ENCODE measurements at places on chromosomes 4 and X.

DNA sequence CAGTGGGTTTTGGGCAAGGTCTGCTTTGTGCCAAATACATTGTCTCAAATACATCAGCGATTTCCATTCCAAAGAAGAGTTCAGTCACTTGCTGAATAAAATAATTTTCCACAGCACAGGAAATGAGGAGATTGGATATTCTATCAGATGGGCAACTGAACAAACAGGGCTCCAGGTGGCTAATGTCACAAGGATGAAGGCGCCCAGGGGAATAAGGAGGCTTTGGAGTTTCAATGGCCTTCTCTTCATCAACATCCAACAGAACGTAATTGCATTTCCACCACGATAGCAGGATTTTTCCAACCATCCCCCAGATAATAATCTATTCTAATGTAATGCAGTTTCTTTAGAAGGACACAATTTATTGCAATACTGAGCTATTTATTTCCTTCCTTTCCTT lies 104.7 kb upstream of the KLHL13 start:
- DNase-seq, result no peak

DNA sequence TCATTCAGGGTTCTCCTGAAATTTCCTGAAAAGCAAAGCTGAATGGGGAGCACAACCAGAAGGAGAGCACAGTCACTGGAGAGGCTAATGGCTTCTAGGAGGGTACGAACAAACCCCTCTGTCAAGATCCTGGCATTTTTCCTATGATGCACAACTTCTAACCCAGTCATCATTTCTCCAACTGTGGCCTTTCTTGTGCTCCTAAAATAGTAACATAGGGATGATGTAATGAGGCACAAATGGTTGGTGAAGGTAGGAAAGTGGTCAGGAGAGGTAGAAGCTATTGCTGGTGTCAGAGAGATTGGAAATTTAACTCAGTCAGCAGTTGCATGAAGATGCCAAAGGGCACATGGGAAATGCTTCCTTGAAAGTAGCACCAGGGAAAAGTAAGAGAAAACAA lies 52.7 kb downstream of the SLC10A7 start:
- no peak for DNase-seq

DNA sequence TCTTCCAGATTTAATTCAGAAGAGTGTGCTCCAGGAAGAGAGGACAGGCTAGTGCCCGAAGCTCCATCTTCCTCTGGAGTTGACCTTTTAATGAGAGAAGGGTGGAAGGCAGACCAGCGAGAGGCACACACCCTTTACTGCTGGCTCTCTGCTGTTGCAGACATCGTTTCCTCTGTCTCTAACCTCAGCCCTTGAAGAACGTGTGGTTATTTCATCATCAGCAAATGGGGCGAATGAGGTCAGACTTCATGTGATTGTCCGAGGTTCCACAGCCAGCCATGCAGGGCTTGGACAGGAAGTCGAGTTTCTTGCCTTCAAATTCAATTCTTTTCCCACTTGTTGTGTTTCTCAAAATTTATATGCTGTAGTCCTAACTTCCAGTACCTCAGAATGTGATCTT lies 155.2 kb upstream of the MSX1 start:
- DNase-seq, result peak; percentile 86

DNA sequence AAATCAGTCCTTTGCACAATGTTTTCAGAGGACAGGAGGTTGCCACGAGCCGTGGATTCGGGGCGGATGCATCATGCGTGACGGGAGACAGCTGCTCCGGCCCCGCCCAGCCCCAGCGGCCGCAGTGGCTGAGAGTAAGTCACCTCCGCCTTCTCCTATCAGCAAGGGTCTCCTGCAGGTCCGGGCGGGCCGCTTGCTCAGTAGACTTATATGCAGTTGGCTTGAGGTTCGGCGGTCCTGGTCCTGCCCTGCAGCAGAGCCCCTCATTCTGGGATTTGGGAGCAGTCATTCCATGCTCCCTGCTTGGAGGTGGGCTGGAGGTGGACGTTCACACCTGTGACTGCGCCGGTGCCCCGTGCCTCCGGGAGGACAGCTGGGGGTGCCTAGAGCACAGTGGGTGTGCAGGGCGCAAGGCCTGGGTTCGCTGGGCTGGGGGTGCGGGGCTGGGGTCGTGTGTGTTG lies 86.3 kb upstream of the ADRA2C start:
- no peak for DNase-seq

DNA sequence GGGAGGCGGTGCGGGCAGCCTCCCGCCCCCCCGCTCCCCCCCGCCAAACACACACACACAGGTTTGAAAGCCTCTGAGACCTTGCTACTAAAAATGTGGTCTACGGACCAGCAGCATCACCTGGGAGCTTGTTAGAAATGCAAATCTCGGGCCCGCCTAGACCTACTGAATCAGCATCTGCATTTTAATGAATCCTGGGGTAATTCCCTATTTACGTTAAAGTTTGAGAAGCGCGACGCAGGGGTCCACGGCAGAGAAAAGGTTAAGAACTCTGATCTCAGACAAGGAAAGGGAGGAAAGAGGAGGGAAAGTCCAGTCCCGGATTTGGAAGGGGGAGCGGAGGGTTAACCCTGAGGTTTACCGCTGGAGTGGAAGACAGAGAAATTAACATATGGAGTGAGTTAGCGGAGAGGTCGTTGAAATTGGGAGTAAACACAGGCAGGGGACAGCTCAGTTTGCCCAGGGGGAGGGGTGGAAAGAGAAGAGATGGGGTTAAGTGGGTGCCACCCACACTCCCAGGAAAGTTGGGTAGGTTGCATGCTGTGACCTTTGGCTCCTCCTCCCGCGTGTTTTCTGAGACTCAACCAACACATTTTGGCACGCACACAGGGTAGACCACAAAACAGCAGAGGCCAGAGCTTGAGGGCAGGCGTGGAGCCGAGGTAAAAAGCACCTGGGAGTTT lies 483.6 kb downstream of the BCOR start:
- no peak for DNase-seq

DNA sequence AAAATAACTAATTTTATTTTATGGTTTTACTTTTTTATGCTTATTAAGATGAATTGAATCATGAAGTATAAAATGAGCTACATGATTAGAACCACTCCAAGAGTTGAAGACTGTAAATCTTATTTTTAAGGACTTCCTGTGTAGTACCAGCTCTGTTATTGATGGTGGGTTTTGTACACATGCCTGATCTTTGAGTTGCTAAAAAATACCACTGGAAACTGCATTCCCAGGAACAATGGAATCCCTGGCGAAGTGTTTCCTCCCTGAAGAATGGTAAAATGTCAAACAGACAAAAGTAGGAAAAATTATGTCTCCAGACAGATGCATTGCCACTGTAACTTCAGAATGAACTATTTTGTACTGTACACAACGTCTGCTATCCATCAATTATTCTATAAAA lies 935.4 kb upstream of the TENM3 start:
- DNase-seq, result no peak

DNA sequence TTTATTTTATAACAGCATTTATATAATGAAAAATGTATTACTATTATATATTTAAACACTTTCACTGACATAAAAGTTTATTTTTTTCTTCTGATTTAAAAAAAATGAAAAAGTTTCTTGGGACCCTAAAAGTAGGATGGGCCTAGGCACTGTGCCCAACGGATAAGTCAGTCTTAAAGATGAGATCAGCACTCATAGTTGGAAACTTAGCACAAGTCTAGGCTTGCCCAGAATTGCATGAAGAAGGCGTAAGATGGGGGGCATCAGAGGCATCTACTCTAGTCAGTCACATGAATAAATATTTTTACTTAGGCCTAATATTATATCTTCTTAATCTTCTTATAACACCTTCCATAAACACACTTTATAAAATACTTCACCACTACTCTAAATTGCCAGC lies 306.7 kb upstream of the GRID2 start:
- DNase-seq, result no peak

GRCh38 chr4:108247387-108248049 lies 78.8 kb upstream of the LEF1 start:
- DNase-seq, result peak; percentile 13

DNA sequence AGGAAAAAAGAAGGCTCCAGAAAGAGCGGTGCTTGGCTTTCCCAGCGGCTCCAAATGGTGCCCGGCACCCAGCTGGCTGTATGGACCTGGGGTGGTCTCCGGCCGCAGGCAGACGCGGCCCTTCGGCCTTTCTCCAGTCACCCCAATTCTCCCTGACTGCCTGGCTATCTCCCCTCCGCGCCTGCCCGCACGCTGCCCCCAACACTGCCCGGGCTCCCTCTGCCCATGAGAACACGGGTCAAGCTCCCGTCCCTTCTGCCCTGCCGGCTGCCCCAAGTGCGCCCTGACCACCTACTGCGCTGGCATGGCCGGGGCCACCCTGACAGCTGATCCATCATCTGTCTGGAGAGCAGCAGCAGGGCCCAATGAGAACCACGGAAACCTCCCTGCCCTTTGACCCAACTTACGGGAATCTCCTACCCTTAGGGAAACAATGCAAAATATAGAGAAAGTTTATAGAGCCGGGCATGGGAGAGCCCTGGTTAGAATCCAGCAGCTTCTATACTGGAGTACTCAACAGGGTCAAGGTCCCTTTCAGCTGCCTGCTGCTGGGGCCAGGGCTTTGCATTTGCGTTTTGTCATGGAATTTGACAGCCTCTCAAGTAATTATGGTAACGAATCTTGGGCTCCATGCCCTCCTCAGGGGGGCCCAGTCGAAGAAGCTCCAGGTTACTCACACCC lies 1.2 kb upstream of the FAM3A start:
- no peak for DNase-seq

- peak; percentile 27 for DNase-seq
These were observed 103.9 kb upstream of the RAB40AL start for GRCh38 chrX:102833136-102833535.

DNA sequence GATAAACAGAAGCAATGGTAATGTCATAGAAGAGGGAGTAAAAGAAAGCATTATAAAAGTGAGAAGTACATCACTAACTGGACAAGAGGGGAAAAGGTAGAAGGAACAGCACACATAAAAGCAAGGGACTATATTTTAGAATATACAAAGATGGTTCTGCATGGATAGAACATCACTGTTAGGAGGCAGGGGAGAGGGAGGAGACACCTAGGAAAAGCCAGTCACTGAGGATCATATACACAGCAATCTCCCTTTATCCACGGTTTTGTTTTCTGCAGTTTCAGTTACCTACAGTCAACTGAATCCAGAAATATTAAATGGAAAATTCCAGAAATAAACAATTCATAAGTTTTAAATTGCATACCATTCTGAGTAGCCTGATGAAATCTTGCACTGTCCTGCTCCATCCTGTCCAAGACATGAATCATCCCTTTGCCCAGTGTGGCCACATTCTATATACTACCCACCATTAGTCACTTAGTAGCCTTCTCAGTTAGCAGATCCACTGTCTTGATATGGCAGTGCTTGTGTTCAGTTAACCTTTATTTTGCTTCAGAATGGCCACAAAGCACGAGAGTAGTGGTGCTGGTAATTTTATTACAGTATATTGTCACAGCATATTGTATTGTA lies 74.2 kb downstream of the PPA2 start:
- peak; percentile 91 for DNase-seq

- no peak for DNase-seq
These were observed 30.4 kb downstream of the CCNQ start for GRCh38 chrX:153568451-153569011.

GRCh38 chrX:39519030-39519488 lies 578.7 kb downstream of the BCOR start:
- peak; percentile 43 for DNase-seq

DNA sequence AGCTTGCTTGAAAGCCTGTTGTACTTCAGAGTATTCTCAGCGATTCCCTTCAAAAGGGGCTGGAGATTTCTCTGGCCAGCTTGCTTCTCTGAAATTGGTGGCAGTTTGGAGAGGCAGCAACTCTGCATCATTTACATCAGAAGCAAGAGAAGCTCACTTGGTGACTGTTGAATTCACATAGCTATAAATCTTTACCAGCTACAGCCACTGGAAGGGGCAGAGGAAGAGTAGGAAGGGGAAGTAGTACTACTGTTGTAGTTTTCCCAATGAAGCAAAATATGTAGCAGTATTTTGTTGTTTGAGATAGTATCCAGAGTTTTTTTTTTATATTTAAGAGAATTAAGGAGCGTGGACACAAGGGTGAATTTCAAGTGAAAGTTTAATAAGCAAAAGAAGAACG lies 2.8 kb downstream of the TENT5D start:
- no peak for DNase-seq

DNA sequence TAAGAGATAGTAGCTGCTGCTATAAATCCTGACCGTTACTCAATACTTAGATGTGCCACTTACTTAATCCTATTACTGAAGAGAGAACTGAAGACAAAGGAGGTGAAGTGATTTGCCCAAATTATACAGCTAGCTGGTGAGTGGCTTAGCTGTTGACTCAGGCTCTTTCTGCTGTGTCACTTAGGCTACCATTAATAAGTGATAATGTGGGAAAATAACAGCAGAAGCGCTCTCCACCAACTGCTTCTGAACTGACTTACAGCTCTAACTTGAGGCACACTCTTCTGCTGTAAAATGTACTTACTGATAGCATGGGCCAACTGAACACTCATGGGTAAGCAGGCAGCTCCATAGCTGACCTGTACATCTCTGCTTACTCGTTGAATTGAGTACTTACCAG lies 7.5 kb upstream of the KLHL5 start:
- DNase-seq, result no peak

- no peak for DNase-seq
These were observed 124.1 kb upstream of the WDR1 start for GRCh38 chr4:10240691-10241090.

DNA sequence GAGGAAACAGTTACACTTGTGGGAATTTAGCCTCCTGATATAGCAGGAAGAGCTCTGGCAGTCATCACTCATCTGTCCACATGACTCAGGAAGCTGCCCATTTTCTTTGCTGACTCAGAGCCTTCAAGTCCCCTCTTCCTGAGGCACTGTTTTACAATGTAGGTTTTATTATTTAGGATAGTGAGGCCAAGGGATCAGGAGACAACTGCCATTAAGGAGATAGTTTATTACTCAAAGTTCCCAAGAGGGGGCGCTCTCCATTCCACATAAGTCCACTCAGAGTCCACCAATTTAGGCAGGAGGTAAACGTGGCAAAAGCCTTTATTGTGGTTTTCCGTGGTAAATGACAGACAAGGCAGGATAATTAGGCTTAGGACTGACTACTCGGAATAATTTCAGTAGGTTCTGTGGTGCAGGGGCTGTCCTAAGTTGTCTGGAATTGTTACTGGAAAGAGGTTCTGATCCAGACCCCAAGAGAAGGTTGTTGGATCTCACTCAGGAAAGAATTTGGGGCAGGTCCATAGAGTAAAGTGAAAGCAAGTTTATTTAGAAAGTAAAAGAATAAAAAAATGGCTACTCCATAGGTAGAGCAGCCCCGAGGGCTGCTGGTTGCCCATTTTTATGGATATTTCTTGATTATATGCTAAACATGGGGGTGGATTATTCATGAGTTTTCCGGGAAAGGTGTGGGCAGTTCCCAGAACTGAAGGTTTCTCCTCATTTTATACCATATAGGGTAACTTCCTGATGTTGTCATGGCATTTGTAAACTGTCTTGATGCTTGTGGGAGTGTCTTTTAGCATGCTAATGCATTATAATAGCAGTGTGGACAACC lies 96.0 kb upstream of the RAB40AL start:
- peak; percentile 31 for DNase-seq

GRCh38 chr4:182975806-182976205 lies 58.6 kb upstream of the DCTD start:
- peak; percentile 81 for DNase-seq

DNA sequence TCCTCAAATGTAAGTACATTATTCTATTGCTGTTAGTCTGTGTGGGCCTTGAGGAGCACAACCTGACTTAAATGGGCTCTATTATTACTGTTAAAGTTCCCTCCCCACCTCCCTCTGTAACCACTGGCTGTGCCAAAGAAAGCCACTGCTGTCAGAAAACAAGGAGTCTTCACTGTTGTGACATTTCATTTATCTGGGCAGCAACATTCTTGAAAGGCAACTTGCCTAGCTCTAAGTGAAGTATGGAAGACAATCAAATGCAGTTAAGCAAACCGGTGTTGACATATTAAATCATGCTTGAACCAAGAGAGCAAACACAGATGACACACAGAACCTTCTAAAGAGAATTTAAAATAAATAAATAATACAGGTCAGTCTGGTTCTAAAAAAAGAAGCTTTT lies 81.0 kb downstream of the EPHA5 start:
- DNase-seq, result no peak

Data from choroid plexus epithelial cell (primary cell).